H1 (cell line): ENCODE measurements at places on chromosomes 2 and 18. TPM values are rescaled to one million over a fixed set of nuclear protein-coding genes. Genes with fewer than 3 reads are reported as not detected.

GNAL gene
- total RNA-seq: 18.2 and 18.3 TPM in 2 replicates

GKN1 gene
- total RNA-seq: not detected in 2 replicates

NEU4 gene
- total RNA-seq: 0.50 and 0.82 TPM in 2 replicates

UGT1A5 gene
- total RNA-seq: not detected in 2 replicates

PTPN18 gene
- 13.1 and 14.7 TPM in 2 replicates for total RNA-seq

CRYGD gene
- 0.98 and 2.9 TPM in 2 replicates for total RNA-seq

SLC19A3 gene
- 5.9 and 9.8 TPM in 2 replicates for total RNA-seq

LRP2 gene
- total RNA-seq: 2.4 and 2.9 TPM in 2 replicates

MBD1 gene
- total RNA-seq: 39.5 and 41.6 TPM in 2 replicates

MROH2A gene
- total RNA-seq: not detected in 2 replicates

POTEF gene
- total RNA-seq: 0.15 and 0.24 TPM in 2 replicates

LRRC30 gene
- not detected in 2 replicates for total RNA-seq

CERKL gene
- not detected in 2 replicates for total RNA-seq

SERPINB3 gene
- total RNA-seq: 0.17 TPM in 1 of 2 replicates, not detected in the other

SLC39A6 gene
- 36.8 and 37.2 TPM in 2 replicates for total RNA-seq

SP5 gene
- 0.31 TPM in 1 of 2 replicates, not detected in the other for total RNA-seq

ALMS1 gene
- 44.6 and 45.6 TPM in 2 replicates for total RNA-seq

FAHD2A gene
- total RNA-seq: 25.8 and 26.7 TPM in 2 replicates

PID1 gene
- 2.9 and 3.3 TPM in 2 replicates for total RNA-seq

MOGAT1 gene
- 0.31 and 0.67 TPM in 2 replicates for total RNA-seq

LBX2 gene
- 0.55 TPM in 1 of 2 replicates, not detected in the other for total RNA-seq

TWSG1 gene
- total RNA-seq: 19.1 and 19.8 TPM in 2 replicates

CEBPZ gene
- total RNA-seq: 186 and 201 TPM in 2 replicates

FAP gene
- not detected in 2 replicates for total RNA-seq

APOB gene
- 0.52 and 0.61 TPM in 2 replicates for total RNA-seq
